ENCODE measurements at places on chromosomes 3 and 15.

- no peak for DNase-seq
These were observed 213.0 kb downstream of the SSR3 start for GRCh38 chr3:156341831-156342416.

GRCh38 chr15:93424131-93424530, 335.1 kb upstream of the RGMA start:
- DNase-seq: no peak

- DNase-seq: peak; percentile 88
These were observed at the start of gene APEH for GRCh38 chr3:49673715-49674496. Gene APEH (plus strand): TSS chr3:49674351. CDS start chr3:49674402, 51 bp downstream.

DNA sequence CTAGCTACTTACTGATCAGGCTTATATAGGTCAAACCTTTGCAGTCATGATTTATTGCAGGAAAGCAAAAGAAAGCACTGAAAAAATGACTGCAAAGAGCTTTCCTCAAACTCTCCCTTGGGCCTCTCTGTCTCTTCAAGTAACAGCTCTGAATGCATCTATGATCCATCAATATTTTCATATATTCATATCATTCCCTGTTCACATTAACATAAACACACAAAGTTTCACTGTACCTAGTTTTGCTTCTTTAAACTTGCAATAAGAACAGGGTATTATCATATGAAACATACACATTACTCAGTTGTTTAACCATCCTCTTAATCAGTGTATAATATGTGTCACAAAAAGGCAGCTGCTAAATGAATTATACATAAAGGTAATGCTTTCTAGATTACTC, 107.9 kb upstream of the ARL6 start:
- DNase-seq: no peak

- DNase-seq: no peak
These were observed 42.8 kb upstream of the RNU6-1 start for GRCh38 chr15:67882487-67883233.

DNA sequence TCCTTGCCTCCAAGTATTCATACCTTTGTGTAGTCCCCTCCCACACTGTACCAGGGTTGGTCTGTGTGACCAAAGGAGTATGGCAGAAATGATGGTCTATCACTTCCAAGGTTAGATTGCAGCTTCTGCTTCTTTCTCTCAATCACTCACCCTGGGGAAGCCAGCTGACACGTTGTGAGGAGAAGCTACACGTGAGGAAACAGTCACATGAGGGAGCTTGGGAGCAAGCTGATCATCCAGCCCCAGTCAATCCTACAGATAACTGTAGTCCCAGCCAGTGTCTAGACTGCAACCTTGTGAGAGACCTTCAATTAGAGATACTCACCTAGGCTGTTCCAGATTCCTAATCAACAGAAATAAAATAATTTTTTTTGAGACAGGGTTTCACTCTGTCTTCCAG, 6.2 kb upstream of the ZNF774 start:
- no peak for DNase-seq

GRCh38 chr3:49639551-49639950, 34.6 kb upstream of the APEH start:
- no peak for DNase-seq

DNA sequence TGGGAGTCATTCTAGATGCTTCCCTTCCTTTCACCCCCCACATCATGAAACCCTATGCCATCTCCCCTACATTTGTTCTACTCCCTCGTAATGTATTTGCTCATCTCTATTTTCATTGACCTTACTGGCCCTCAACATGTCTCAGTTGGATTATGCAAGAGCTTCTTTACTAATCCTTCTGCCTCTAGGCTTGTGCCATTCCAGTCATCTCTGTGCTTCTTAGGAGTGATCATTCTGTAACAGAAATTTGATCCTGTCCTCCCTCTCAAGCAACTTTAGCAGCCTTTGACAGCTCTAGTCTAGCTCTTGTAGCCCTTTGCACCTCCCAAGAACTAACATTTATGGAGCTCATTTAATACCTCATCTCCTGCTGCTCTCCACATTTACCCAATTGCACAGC, 64.7 kb downstream of the ISL2 start:
- DNase-seq: no peak

GRCh38 chr3:67228136-67228535, 230.0 kb downstream of the KBTBD8 start:
- no peak for DNase-seq

GRCh38 chr3:105728771-105729312, 140.0 kb downstream of the CBLB start:
- DNase-seq: no peak

DNA sequence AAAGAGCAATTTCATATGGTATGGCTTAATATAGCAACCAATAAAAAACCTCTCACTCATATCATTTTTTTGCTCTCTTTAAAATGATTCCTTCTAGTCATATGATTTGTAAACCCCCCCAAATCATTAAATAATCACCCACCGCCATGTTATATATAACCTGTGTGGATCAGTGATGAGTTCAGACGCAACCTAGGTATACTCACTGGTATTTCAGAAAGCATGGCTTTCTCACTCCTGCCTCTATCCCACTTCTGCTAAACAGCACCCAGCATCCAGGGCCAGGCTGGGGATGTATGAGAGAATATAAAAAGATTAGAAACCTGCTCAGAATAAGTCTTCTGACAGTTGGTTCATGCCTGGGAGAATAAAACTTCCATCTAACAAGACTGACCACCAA, 172.3 kb upstream of the PRICKLE2 start:
- DNase-seq: no peak

DNA sequence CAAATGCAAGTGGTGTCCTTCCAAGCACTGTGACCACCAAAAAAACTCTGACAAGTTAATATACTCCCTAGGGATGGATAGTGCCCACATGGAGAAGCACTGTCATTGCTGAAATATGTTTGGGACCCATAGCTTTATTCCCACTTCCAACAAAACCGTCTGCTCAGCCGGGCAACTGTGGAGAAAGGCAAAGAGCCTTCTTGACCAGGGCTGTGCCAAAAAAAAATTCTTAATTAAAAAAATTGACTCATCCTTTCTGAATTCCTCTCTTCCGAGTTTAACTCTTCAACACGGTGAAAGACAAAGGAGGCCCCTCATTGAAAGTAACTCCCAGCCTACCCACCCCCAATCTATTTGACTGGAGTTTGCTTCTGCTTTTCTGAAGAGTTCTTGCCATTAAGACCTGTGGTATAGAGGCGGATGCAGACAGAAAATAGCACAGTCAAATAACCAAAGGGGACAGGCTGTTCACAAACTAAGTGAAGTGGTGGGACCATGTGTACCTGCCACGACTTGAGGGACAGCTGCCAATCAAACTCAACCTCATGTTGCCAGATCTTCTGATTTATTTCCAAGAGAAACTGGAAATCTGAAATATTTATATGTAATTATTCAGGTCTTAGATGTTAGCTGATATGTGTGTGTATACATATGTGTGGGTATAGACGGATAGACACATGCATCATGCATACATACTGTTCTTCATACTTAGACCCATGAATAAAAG, 135.4 kb upstream of the PFN2 start:
- DNase-seq: no peak
